ENCODE measurements at places on chromosomes 6 and 20. TPM values are rescaled to one million over a fixed set of nuclear protein-coding genes. Genes with fewer than 3 reads are reported as not detected.

- no peaks in the 10 kb centered on the region for H3K4me1 ChIP-seq
- no peak for DNase-seq
- no peak overlapping the region for H3K27ac ChIP-seq
- no peaks in the 10 kb centered on the region for H3K36me3 ChIP-seq
- no peaks in the 10 kb centered on the region for H3K27me3 ChIP-seq
Observed at GRCh38 chr6:108920751-108921150, 72.5 kb downstream of the ARMC2 start.

Gene HECA
- 45.9 TPM for total RNA-seq

GRCh38 chr6:24152014-24152413, 26.0 kb downstream of the NRSN1 start:
- DNase-seq = no peak
- no peaks in the 10 kb centered on the region for H3K36me3 ChIP-seq
- no peak overlapping the region for H3K4me3 ChIP-seq
- H3K27ac ChIP-seq = no peak overlapping the region

Gene SDCBP2
- total RNA-seq = 4.0 TPM

Gene PARD6B
- 8.3 TPM for total RNA-seq

Gene CALHM5
- total RNA-seq = 1.8 TPM

- H3K27me3 ChIP-seq = no peaks in the 10 kb centered on the region
- no peak for DNase-seq
- no peak overlapping the region for H3K27ac ChIP-seq
- H3K4me3 ChIP-seq = no peak overlapping the region
- H3K36me3 ChIP-seq = no peaks in the 10 kb centered on the region
- H3K4me1 ChIP-seq = no peaks in the 10 kb centered on the region
Observed at GRCh38 chr6:40978687-40979289, 60.2 kb downstream of the UNC5CL start.

Gene BPIFA1
- total RNA-seq = not detected

DNA sequence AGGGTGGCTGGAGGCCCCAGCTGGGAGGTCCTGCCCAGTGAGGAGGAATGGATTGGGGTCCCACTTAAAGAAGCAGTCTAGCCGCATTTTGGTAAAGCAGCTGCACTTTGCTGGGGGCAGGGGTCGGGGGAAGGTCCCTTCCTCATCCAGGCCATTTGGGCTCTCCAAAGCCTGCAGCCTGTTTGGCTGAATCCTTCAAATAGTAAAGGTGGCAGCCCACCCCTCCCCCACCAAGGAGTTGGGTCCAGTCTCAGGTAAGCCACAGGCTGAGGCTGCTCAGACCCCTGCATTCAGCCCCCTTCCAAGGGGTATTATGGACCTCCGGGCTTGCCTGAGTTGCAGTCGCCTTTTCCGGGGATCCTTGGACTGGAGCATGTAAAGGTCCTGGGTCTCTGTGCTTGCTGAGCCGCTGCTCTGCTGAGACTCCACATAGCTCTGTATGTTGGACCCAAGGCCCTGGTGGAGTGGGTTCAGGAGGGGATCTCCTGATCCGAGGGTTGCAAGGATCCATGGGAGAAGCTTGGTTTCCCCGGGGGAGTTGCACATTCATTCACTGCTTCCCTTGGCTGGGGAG, 417.4 kb downstream of the KHDRBS2 start:
- no peak for DNase-seq
- H3K27ac ChIP-seq = no peak overlapping the region
- H3K27me3 ChIP-seq = no peaks in the 10 kb centered on the region
- no peaks in the 10 kb centered on the region for H3K4me1 ChIP-seq

- no peak overlapping the region for H3K4me3 ChIP-seq
- H3K36me3 ChIP-seq = no peaks in the 10 kb centered on the region
- no peaks in the 10 kb centered on the region for H3K27me3 ChIP-seq
- H3K4me1 ChIP-seq = no peaks in the 10 kb centered on the region
- H3K27ac ChIP-seq = no peak overlapping the region
- no peak for DNase-seq
Observed at GRCh38 chr6:106186714-106187113, 100.6 kb downstream of the PRDM1 start.

DNA sequence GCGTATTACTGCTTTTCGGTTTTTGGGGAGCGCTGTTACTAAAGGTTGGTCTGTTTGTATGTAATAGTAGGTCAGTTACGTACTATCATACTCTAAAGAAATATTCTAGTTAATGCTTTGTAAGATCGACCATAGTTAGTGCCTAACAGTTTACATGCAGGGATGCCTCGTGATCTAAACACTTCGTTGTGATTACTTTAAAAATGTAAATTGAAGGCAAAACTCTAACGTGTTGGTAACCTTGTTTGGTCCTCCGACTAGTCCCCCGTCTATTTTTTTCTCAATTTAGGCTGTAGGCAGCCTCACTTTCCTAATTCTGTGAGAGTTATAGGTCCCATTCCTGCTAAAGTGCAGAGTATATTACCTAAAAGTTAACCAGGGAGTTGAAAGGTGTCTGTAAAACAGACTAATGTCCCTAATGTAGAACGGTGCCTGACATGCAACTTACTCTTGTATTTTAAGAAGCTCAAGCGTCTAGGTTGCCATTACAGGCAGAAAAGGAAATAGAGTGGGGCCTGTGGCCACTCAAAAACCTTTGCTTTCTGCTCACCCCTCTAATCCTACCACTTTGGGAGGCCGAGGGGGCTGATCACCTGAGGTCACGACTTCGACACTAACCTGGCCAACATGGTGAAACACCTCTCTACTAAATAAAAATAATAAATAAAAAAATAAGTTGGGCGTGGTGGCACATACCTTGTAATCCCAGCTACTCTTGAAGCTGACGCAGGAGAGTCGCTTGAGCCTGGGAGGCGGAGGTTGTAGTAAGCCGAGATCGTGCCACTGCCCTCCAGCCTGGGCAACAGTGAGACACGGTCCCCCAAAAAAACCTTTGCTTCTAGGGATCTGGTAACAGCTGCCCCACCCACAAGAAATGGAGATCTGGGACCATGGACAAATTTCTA, 37.8 kb downstream of the HFE start:
- H3K4me1 ChIP-seq = peaks cover 5% of the 10 kb centered on the region
- H3K27ac ChIP-seq = peak overlapping the region; percentile 84
- H3K4me3 ChIP-seq = peak overlapping the region; percentile 85
- no peaks in the 10 kb centered on the region for H3K27me3 ChIP-seq
- DNase-seq = no peak

DNA sequence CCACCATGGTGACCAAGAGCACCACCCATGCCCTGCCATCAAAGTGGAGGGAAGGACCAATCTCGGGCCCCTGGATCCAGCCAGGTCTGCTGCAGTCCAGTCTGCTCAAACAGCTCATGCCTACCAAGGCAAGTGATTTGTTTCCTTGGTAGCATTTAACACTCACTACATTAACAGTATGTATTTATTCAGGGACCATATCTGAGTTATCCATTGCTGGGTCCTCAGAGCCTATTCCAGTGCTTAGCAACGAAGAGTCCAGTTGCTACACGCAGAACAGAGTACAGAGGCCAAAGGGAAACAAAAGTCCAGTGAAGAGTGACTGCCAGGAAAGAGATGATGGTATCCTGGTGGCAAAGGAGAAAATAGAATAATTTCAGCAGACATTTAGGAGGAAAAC, 352.2 kb downstream of the PTPRT start:
- no peak overlapping the region for H3K27ac ChIP-seq
- no peaks in the 10 kb centered on the region for H3K36me3 ChIP-seq
- no peak for DNase-seq
- H3K4me1 ChIP-seq = no peaks in the 10 kb centered on the region

DNA sequence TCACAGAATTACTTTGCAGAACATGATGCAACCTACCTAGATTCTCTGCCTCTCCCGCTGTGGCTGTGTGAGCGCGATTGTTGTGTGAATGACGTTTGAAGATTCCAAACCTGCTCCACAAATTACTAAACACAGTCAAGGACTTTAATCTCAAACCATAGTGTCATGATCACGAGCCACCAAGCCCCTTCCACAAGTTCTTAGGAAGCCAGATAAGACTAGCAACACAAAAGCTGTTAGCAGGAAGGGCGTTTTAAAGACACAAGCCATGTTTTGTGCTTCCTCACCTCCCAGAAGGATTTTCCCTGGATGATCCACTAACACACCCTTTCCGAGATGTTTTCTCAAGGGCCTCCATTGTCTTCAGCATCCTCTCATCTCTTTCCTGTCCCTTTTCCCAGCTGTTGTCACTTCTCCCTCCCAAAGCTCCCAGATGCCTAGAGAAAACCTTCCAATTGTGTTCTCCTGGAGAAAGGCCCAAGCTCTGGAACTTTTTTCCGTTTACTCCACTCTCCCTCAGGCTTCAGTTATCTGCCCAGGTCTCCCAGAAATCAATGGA, 12.8 kb downstream of the OPN5 start:
- no peaks in the 10 kb centered on the region for H3K27me3 ChIP-seq
- no peak overlapping the region for H3K4me3 ChIP-seq
- no peaks in the 10 kb centered on the region for H3K4me1 ChIP-seq
- no peaks in the 10 kb centered on the region for H3K36me3 ChIP-seq
- no peak for DNase-seq
- H3K27ac ChIP-seq = no peak overlapping the region

DNA sequence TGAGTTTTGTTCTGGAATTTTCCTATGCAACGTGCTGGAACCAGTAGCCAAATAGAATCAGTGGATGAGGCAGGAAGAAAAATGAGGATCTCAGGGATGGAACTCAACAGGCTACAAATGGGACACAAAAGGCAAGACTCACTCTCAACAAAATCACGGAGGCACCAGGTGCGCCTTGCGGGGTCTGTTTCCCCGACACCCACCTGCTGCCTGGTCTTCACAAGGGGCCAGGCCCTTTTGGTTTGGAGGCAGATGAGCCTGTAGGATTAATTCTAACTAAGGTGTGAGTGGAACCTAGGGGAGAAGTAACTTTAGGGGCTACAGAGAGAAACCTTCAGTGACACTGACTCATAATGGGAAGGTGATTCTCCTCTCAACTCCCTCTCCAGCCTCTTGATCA, 56.5 kb downstream of the ZNF831 start:
- H3K4me3 ChIP-seq = no peak overlapping the region
- H3K27ac ChIP-seq = no peak overlapping the region
- no peaks in the 10 kb centered on the region for H3K36me3 ChIP-seq
- H3K4me1 ChIP-seq = no peaks in the 10 kb centered on the region

GRCh38 chr6:166515072-166515810, 71.2 kb downstream of the RAMACL start:
- H3K27me3 ChIP-seq = no peaks in the 10 kb centered on the region
- H3K27ac ChIP-seq = no peak overlapping the region

DNA sequence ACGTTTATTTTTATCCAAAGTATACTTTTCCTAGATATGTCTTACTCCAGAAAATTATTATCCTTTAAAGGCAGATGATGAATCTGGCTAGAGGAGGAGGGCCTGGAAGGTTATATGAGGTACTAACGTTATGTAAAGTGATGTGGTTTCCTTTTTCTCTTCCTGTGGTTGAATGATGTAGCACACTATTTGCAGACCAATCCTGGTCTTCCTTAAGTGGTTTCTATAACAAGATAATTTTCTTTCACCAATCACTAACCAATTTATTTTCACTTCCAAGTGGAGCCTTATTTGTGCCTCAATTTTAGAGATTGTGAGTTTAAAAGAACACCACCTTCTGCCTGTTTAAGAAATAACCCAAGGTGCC, 154.6 kb upstream of the SOX4 start:
- no peak for DNase-seq
- no peaks in the 10 kb centered on the region for H3K4me1 ChIP-seq
- no peak overlapping the region for H3K27ac ChIP-seq
- H3K27me3 ChIP-seq = no peaks in the 10 kb centered on the region
- no peak overlapping the region for H3K4me3 ChIP-seq

Gene SOX4
- 41.7 TPM for total RNA-seq

Gene ANGPT4
- total RNA-seq = 1.2 TPM

- no peak for DNase-seq
- H3K4me3 ChIP-seq = no peak overlapping the region
- no peak overlapping the region for H3K27ac ChIP-seq
- no peaks in the 10 kb centered on the region for H3K4me1 ChIP-seq
- H3K36me3 ChIP-seq = no peaks in the 10 kb centered on the region
Observed at GRCh38 chr6:152209211-152209610, 401.7 kb downstream of the ESR1 start.

- no peaks in the 10 kb centered on the region for H3K36me3 ChIP-seq
- H3K27ac ChIP-seq = no peak overlapping the region
- no peaks in the 10 kb centered on the region for H3K27me3 ChIP-seq
Observed at GRCh38 chr6:5439749-5440148, 178.4 kb downstream of the FARS2 start.

Gene RBBP8NL
- total RNA-seq = 10.9 TPM

DNA sequence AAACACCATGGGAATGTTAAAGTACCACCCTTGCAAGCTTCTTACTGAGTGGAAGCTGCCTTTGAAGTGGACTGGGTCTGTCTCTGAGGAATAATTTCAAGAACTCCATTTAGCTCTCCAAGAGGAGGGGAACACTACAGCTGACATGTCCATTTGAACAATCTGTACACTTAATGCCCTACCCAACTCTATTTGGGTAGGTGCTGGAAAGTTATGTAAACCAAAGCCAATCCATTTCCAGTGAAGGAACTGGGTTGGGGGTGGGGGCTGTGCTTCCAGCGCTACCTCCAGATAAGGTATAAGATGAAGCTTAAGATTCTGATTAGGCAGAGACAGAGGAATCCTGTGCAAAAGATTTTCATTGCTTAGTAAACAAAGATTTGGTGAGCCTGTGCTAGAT, 122.0 kb downstream of the TCP11 start:
- H3K4me1 ChIP-seq = no peaks in the 10 kb centered on the region
- no peak overlapping the region for H3K27ac ChIP-seq
- no peak for DNase-seq
- no peak overlapping the region for H3K4me3 ChIP-seq
- no peaks in the 10 kb centered on the region for H3K27me3 ChIP-seq

DNA sequence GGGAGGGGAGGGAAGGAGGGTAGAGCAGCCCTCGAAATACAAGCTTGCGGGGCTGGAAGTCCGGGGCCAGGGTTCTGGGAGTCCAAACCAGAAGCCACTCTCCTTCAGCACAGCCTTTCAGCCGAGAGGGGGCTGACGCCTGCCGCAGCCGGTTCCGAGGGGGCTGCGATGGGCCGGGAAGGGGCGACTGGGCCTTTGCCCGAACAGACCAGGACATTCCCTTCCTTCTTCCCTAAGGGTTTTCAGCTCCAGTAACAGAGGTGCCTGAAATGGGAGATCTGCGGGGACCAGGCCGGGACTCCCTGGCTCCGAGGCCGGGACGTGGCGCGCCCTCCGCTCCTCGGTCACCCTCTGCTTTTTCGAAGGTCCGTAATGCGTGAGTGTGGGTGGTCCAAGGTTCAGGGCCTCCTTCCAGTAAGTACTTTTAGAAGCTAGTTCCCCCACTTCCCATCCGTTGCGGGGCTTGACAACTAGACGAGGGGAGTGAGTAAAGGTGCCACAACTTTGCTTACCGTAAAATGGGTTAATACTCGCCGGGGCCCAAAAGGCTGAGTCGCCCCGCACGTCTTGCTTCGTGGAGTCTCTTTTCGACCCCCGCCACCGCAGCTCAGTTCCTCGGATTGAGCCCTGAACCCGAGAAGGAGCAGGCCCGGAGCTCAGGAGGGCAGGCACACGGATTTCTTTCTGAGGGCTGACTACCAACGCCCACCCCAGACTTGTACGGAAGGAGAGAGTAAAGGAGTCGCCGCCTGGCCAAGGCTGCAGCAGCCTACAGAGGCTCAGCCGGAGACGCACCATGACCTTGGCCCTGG, 2.9 kb upstream of the OLIG3 start:
- H3K4me1 ChIP-seq = peaks cover 4% of the 10 kb centered on the region
- no peak overlapping the region for H3K4me3 ChIP-seq
- DNase-seq = no peak

- H3K36me3 ChIP-seq = no peaks in the 10 kb centered on the region
- no peaks in the 10 kb centered on the region for H3K27me3 ChIP-seq
- H3K27ac ChIP-seq = no peak overlapping the region
- DNase-seq = no peak
- no peaks in the 10 kb centered on the region for H3K4me1 ChIP-seq
Observed at GRCh38 chr6:163702736-163703135, 288.2 kb downstream of the QKI start.
